Activated T-helper 1 cell treated with Interleukin-2 at 50 U/mL for 16 hours (primary cell): ENCODE measurements at places on chromosomes 11 and 22.

- no peak for DNase-seq
Measured at GRCh38 chr11:7204778-7205177, 46.9 kb upstream of the SYT9 start.

DNA sequence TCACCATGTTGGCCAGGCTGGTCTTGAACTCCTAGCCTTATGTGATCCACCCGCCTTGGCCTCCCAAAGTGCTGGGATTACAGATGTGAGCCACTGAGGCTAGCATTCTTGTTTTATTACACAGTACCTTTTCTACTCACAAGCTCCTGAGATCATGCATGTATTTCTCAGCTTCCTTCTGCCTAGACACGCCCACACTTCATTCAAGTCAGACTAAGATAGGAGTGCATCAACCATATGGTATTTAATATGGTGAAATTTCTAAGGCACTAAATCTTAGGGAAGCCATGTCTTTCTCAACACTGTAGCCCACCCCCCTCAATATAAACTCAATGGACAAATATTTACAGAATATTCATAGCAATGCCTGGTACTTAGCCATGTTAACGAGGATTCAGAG, 62.1 kb downstream of the SLC25A17 start:
- DNase-seq, result no peak

GRCh38 chr22:48926136-48926535, 901.5 kb downstream of the BRD1 start:
- no peak for DNase-seq

DNA sequence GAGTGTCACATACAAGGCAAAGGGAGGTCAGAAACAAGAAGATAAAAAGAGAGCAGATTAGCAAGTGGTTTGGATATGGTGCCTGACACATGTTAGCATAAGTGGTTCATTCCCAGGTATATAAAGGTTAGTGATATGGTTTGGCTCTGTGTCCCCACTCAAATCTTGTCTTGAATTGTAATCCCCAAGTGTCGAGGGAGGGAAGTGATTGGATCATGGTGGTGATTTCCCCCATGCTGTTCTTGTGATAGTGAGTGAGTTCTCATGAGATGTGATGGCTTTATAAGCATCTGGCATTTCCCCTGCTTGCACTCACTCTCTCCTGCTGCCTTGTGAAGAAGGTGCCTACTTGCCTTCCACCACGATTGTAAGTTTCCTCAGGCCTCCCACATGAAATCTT, 12.1 kb upstream of the DKK3 start:
- DNase-seq, result no peak

- DNase-seq, result no peak
Measured at GRCh38 chr11:121864660-121865059, 251.4 kb downstream of the BLID start.

GRCh38 chr11:65911682-65912568, 6.9 kb downstream of the C11orf68 start:
- no peak for DNase-seq

DNA sequence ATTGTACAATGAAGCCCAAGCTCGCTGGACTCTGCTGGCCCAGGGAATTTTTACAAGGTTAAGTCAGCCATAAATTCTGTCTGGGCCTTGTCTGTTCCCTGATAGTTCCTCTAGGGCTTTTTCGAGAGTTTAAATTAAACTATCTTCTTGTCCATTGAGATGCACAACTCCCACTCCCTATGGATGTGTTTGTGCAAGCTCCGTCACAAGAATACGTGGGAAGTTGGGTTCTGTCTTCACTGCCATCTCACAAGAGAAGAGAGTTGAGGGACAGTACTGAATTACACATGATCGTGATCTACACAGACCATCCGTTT, 153.6 kb upstream of the TTC12 start:
- no peak for DNase-seq
